Stimulated activated CD8-positive, alpha-beta memory T cell treated with anti-CD3 and anti-CD28 coated beads, Interleukin-4, amount 100 ng/mL, for 4 hours (primary cell): ENCODE measurements at places on chromosomes 11 and 22.

DNA sequence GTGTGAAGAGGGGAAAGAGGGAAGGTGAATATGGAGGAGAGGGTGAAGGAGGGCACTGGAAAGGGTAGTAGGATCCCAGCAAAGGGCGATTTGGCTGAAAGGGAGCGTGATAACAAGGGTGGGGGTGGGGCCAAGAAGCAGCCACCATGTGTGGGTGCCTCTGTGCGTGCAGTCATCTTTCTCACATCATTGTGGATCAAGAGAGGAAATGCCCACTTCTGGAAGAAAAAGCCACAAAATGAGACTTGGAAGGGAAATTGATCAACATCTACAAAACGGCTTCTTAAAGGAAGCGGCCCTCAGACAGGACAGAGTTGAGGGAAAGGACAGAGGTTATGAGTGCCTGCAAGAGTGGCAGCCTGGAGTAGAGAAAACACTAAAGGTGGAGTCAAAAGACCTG is 1.2 kb upstream of the CXCR5 start:
- DNase-seq: no peak

- DNase-seq: no peak
These were observed 8.4 kb upstream of the FLI1 start for GRCh38 chr11:128685402-128686020.

DNA sequence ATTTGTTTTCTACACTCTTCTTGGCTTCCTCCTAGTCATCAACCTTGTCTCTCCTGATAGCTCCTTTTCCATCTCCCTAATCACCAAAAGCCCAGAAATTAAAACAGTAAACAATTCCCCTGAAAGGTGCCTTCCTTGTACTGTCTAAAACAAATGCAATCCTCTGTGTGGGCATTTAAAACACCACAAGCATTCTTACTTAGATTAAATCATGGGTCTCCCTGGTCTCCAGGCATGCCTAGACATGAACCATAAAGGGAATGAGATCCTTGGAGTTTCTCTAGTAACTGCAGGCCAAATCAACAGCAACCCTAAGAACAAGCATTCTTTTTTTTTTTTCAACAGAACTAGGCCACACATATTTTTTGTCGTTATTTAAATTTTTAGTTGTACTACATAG is 1.9 kb downstream of the BTG4 start:
- DNase-seq: no peak

GRCh38 chr22:42296381-42296853 is 26.0 kb upstream of the TCF20 start:
- DNase-seq: no peak

- no peak for DNase-seq
These were observed 43.1 kb downstream of the SVIP start for GRCh38 chr11:22786475-22786874.

DNA sequence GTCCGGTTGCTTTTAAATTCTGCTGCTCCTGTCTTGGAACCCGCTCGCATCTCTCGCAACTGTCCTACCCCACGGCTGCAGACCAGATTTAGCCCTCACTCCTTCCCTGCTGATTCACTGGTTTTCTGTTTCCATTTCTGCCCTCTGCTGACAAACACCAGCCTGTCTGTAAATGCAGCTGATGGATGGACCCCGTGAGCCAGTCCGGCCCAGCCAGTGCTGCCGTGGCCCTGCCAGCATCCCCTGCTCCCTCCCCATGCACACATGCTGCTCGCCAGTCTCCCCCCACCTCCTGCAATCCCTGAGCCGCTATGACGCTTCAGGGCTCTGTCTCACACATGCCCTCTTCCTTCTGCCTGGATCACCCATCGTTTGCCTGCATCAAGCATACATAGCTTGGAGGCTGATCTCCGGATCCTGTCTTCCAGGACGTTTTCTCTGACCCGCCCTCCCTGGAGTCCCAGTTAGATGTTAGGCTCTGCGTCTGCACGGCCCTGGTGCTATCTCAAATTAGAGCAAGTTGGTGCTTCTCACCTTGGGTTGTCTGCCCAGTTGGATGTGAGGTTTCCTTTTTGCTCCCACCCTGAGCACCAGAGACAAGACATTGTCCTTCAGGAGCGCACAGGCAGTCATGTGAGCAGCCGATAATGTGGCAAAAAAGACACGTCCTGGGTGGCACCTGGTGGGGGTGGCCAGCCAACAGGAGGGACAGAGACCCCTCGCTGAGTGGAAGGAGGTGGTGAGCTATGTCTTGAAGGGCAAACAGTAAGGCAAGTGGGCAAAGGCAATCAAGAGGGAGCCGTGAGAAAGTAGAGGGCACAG is 4.3 kb upstream of the ACR start:
- DNase-seq: no peak

DNA sequence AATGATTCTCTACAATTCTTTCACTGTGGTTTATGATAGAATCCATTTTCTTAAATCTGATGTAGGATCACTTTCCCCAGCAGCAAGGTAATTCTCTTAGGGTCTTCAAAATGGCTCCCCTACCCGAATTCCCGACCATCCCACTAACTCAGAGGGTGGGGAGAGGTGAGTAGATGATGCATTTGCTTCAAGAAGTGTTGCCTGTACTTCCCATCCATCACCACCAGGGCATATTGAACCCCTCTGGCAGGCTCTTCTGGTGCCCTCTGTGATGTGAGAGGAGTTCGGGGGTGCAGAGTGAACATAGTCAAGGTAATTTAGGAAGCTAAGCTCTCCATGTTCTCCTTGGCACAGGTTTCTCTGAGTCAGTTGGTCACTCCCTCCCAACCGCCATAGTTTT is 52.3 kb downstream of the ZNRF3 start:
- no peak for DNase-seq

DNA sequence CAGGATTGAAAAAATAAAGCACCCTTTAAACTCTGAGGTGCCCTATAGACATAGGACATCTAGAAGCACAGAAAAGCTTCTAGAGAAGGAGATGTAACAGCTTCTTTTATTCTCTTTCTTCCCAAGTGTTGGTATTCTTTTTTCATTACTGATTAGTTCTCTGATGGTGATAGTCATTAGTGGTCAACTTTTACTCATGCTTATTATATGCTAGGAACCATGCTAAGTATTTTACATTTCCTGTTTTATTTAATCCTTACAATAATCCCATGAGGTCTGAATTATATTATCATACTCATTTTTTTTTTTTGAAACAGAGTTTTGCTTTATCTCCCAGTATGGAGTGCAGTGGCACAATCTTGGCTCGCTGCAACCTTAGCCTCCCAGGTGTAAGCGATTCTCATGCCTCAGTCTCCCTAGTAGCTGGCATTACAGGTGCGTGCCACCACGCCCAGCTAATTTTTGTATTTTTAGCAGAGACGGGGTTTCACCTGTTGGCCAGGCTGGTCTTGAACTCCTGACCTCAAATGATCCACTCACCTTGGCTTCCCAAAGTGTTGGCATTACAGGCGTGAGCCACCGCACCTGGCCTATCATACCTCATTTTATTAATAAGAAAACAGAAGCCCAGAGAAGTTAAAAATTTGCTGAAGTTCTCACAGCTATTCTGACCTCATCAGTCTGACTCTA is 3.0 kb downstream of the C11orf52 start:
- DNase-seq: no peak

GRCh38 chr11:72764503-72764902 is 12.3 kb upstream of the ARAP1 start:
- DNase-seq: no peak

DNA sequence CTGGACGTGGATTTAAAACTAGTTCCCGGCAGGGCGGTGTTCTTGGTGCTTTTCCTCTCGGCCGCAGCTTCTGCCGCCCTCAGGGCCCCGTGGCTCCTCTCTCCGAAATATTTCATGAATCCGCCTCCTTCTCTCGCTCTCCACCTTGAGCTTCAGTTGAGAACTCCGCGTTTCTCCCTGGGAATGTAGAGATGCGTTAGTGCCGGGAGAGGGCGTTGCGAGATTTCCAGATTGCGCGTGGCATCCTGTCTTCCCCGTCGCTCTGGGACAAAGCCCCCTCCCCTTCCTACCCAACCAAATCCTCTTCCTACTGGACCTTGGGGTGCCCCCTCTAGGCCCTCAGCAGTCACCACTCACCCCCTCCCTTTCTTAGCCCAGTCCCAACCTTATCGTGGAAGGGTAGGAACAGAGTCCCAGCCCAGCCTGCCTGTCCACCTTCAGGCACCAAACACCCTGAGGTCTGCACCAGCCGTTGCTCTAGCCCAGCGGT is 15.5 kb upstream of the RAC2 start:
- DNase-seq: no peak

DNA sequence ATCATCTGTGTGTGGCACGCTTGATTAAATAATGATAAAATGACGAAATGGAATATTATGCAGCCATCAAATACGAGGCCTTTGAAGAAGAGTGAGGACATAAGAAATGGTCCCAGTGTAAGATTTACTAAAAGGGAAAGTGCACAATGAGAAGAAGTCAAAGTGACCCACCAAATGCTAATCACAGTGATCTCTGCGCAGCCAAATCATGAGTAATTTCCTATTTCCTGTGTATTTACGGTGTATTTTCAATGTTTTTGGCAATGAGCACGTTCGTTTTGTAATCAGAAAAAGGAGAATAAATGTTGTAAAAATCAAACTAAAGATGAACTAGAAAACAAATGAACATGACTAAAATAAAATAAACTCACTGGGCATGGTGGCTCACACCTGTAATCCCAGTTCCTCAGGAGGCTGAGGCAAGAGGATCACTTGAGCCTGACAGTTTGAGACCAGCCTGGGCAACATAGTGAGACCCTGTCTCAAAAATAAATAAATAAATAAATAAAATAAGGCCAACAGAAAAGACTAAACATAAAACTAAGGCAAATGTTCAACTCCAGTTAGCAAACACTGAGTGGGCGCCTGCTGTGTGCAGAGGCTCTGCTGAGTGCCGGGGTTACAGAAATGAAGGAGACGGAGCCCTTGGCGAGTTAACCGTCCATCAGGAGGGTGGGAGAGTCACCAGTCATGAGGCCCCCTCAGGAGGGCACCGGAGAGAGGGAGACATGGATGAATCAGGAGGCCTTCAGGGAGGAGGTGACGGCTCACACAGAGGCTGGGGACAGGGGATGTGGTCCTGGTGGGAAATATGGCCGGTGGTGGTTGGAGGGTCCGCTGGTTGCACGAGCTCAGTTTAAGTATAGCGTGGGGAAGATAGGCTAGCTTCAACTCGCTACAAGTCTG is 26.0 kb upstream of the CBX7 start:
- DNase-seq: no peak

DNA sequence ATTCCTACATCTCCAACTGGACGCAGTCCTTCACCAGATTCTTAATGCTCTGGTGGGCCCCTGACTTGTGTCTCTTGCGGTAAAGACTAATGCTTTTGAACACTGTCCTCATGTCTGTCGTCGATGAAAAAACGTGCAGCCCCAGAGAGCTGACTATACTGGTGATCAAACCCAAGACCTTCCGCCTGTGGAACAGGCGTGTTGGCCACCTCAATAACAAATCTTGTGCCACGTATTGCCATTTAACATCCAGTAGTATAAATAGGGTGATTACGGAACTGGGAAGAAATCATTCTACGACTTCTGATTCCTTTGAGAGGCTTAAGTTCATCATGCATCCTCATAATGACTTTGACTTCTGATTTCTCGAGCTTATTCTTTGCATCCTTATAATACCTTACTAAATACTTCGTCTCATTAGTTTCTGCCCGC is 45.6 kb downstream of the OR4D9 start:
- DNase-seq: no peak

GRCh38 chr22:47051441-47052071 is 289.1 kb downstream of the TBC1D22A start:
- no peak for DNase-seq

DNA sequence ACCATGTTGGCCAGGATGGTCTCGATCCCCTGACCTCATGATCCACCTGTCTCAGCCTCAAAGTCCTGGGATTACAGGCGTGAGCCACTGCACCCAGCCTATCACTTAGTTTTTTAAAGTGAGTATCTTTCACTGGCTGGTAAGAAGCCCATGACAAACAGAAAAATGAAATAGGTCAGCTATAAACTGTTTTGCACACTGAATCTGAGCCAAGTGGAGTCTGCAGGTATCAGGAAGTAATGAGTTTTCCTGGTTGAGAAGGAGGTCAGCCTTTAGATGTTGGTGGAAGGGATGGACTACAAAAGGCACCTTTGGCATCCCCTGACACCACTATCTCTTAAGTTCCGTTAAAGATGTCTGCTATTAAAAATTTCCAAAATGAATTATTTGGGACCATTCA is 345.1 kb downstream of the AASDHPPT start:
- DNase-seq: no peak

- DNase-seq: no peak
These were observed 87.9 kb downstream of the ALX4 start for GRCh38 chr11:44221992-44222391.

DNA sequence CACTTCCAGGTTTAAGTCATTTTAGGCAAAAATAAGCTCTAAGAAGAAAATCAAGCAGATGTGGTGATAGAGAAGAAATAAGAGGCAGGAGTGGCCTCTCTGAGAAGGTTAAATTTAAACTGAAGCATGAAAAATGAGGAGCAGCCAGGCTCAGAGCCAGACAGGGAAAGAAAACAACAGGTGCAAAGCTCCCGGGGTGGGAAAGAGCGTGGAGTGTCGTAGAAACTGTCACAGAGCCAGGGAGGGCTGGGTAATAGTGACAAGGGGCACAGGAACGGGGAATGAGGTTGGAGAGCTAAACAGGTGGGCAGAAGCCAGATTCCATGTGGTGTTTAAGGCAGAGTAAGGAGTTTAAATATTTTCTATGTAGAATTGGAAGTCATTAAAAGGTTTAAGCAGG is 132.1 kb upstream of the BLID start:
- no peak for DNase-seq

GRCh38 chr11:103948187-103948763 is 88.2 kb upstream of the DDI1 start:
- no peak for DNase-seq

DNA sequence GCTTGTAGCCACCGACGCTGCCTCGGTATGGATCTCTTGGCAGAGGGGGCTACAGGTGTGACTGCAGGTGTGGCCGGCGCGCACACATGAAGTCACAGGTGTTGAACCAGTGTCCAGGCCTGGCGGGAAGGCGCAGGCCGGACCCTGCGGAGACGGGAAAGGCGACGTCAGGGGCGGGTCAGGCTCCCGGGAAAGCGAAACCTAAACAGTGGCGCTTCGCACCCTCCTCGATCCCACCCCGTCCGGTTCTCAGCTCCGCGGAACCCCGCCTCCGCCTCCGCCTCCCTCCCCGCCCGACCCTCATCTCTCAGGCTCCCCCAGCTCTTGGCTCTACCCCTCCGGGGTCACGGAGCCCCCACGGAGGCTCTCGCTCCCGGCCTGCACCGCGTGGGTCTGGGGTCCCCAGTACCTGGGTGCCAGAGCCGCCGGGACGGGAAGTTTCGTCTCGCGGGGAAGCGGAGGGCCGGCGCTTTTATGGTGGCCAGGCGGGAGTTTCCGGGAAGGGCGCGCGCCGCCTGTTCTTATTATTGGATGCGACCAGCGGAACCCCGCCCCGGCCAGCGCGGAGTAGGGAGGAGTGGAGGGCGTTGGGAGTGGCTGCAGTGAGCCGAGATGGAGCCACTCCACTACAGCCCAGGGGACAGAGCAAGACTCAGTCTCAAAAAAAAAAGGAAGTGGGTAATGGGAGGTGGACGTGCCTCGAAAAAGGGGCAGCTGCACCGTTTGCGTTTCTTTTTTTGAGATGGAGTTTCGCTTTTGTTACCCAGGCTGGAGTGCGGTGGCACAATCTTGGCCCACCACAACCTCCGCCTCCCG is at the start of gene IRF7:
Gene IRF7, minus strand, starts transcription at position 447 of the 816 bp plus-strand sequence. CDS start 586 bp downstream, outside the sequence.
- DNase-seq: peak; percentile 70

- no peak for DNase-seq
These were observed 70.9 kb downstream of the SCUBE1 start for GRCh38 chr22:43272301-43272700.
